ENCODE measurements at places on chromosomes 1 and 21.

GRCh38 chr1:39933956-39934941, 20.7 kb upstream of the MFSD2A start:
- no peak for DNase-seq

- DNase-seq, result no peak
These were observed 3.3 kb downstream of the PLK3 start for GRCh38 chr1:44803312-44804095.

DNA sequence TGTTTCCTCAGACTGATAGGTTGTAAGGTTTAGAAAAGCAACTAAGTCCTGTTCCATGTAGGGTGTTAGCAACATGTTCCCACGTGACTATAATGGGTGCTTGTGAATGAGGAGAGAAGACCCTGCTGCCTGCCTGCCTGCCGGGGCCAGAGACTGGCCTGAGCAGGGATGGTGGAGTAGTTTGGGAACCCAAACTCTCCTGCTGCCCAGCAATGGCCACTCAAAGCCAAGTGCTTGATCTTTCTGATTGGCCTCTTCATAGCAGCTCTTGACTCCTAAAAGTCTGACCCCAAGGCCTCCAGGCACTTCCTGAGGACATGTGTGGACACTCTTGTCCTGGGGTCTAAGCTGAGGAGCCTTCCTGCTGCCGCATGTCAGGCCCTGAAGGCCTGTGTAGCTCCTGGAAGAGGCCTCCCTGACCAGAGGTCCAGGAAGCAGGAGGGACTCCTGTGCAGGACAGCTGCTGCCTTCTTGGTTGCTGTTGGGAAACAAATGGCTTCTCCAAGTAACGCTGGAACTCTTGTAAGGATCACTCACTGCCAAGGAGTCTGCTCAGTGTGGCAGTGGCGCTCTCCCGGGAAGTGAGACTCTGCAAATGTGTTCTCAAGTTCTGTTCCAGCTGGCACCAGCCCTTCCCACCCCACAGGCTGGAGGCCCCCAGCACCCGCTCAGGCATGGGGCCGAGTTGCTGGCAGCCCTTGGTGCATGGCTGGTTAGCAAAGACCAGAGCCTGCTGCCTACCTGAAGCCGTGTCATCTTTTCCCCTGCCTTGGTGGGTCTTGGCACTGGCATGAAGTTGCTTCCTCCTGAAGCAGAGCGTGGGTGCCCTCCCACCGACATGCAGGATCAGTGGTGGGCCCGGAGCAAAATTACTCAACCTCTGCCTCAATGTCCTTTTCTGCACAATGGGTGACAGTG, 35.5 kb downstream of the MAN1C1 start:
- DNase-seq, result no peak

- no peak for DNase-seq
These were observed 361 bp downstream of the TMCC2 start for GRCh38 chr1:205228093-205228521.

GRCh38 chr1:167249702-167250101, 29.0 kb downstream of the POU2F1 start:
- no peak for DNase-seq

DNA sequence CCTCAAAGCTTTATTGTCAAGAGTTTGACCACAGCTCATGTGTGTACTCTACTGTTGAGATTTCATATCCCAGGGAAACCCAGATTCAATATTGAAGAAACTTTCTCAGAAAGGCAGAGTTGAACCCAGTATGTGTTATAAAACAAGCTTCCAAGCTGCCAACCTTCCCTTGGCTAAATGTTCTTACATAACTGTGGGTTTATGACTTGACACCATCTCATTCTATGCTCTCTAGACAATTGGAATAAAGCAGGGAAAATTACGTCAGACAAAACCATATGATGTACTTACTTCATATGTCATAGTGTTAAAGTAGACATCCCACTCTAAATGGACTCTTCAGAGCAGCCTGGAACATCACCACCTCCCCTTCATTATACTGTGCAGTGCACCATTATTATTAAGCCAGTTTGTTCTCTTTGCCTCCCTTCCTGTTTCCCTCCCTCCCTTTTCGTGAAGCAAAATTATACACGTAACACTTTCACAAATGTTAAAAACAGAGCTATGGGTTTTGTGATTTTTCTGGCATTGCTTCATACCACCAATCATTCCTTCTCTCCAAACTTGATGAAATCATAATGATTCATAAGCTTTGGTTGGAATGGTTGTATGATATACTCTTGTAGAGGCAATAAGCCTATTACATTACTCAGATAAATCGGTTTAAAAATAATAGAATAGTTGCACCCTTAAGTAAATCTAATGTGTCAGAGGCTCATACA, 507.2 kb downstream of the LTN1 start:
- no peak for DNase-seq

DNA sequence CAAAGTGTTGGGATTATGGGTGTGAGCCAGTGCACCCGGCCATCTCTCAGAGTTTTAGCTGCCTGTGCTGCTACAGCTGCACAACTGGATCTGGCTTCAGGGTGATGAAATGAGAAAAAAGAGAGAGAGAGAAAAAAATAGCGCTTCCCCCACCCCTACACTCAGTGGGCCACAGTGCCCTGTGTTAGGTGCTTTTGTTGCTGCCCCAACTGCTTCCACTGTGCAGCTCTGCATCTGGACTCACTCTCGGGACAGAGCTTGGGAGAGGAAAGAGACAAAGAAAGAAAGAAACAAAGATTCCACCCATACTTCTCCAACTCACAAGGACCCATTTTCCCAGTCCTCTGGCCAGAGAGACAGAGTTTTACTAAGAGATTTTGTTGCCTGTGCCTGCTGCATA, 50.4 kb downstream of the INAVA start:
- DNase-seq, result no peak

DNA sequence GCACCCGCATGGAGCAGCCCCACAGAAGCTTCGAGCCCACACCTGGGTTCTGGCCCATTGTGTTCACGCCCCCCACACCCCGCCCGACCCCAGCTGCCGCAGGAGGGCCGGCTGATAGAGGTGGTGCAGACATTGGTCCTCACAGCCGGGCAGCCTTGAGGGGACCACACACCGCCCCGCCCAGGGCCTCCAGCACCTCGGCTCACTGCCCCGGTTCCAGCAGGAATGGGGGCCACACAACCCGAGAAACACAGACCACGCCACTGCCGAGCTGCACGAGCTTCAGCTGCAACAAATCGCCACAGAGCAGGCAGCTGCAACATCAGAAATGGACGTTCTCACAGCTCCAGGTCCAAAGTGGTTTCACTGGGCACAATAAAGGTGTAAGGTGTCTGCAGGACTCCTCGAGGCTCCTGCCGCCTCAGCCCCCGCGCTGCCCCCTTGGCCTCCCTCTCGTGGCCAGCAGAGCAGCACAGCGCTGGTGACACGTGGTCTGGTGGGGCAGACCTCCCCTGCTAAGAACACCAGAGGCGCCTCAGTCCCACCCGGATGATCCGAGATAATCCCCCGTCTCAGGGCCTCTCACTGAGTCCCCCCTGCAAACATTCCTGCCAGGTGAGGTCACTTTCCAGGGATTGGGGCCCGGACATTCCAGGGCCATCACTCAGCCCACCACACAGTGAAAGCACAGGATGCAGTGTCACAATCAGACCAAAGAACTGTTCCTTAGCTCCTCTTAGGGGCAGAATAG, 62.3 kb upstream of the ADARB1 start:
- DNase-seq, result peak; percentile 37

GRCh38 chr1:210233216-210233494, 559 bp downstream of the SERTAD4 start:
- no peak for DNase-seq

DNA sequence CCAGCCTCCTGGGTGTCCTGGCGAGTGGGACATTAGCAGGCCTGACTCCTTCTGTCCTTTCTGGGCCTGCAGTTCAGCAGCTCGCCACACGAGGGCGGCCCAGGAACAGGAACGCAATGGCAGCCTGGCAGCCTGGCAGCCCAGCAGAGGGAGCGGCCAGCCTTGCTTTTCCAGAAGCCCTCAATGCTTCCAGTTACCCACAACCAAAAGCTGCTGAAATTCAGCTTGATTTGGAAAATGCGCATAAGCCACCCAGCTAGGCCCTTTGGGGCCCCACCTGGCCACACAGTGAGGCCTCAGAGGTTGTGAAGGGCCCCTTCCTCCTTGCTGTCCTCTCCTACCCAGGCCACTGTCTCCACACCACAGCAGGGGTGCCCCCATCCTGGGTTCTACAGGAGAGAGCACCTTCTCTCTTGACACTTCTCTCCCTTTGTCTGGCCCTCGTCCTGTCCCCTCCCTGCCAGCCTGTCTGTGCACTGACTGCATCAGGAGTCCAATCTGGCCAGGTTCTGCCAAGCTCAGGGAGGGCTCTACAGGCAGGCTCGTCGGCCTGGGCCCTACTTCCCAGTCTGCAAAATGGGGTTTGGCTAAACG, 103.4 kb upstream of the VAMP3 start:
- peak; percentile 29 for DNase-seq

GRCh38 chr1:44672254-44672955, 1.9 kb downstream of the TMEM53 start:
- DNase-seq, result no peak

DNA sequence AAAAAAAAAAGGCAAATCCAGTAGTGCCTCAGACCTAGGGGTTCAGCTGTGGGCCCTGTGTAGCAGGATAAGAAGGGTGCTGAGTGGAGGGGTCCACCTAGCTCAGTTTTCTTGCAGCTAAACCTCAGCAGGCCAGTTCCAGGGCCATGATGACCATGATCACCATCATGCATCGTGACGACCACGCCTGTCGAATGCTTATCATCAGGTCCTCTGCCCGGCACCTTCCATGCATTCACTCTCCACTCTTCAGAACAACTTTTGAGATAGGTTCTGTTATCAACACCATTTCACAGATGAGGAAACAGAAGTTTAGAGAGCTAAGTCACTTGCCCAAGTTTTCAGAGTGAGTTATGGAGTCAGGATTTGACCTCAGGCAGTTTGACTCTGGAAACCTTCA, 54.9 kb downstream of the ACBD3 start:
- DNase-seq, result no peak

GRCh38 chr1:24888971-24889676, 41.0 kb downstream of the RUNX3 start:
- no peak for DNase-seq

DNA sequence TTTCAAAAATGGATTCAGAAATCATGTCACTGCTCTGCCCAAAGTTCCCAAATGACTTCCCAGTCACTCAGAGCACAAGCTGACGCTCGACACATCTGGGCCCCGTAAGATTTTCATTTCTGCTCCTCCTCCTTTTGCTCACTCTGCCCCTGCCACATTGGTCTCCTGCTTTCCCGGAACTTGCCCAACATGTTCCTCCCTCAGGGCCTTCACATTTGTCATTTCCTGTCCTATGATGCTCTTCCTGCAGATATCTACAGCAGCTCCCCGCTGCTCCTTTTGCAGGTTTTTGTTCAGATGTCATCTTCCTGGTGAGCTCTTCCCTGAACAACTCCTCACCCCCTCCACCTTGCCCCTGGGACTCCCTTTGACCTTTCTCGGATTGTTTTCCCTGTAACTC, 58.5 kb upstream of the IVNS1ABP start:
- no peak for DNase-seq

- no peak for DNase-seq
These were observed 323.3 kb upstream of the DEPDC1 start for GRCh38 chr1:68820151-68820550.

DNA sequence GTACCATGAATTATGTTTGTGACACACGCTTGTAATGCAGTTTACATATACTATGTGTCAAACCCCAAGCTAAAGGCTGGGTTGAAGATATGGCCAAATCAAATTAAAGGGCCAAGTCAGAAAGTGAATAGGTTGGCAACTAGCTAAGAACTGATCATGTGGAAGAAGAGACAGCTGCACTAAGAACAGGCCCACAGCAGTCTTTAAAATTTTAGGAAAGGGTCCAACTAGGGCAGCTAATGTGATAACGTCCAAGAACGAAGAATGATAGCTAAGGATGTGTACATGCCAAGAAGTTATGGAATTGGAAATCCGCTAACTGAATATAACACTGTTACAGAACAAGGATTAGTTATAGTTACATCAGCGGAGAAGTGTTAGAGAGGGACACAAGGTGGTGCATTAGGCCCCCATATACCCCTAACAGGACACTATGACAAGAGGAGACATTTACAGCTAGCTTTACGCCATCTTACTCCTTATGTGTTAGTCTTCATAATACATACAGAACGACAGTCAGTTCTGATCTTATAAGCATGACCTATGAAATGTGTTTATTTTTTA, 6.5 kb upstream of the RNF2 start:
- DNase-seq, result no peak

DNA sequence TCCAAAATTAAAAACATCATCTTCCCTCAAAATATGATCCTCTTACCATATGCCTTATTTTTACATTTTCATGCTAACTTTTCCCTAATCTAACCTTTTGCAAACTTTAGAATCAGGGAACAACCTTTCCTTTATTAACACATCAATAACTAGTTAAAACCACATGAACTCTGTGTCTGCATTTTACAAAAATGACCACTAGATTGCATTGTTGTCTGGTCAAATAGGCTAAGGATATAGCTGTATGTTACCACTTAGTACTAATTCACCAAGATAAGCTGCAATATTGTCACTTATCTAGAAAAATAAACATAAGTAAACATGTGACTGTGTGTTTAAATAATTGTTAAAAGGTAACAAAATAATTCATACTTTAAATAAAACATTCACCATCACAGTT, 82.3 kb downstream of the DENND1B start:
- DNase-seq, result no peak

- DNase-seq, result no peak
These were observed 1.1 kb downstream of the IL10RB start for GRCh38 chr21:33267250-33267649.

GRCh38 chr1:247536340-247536739, at the start of gene OR2C3:
Gene OR2C3, minus strand, starts transcription at chr1:247536440. Its CDS starts 3,929 bp downstream, at chr1:247532511.
- DNase-seq, result no peak

- no peak for DNase-seq
These were observed 66.6 kb downstream of the SLC37A1 start for GRCh38 chr21:42580076-42580792.

DNA sequence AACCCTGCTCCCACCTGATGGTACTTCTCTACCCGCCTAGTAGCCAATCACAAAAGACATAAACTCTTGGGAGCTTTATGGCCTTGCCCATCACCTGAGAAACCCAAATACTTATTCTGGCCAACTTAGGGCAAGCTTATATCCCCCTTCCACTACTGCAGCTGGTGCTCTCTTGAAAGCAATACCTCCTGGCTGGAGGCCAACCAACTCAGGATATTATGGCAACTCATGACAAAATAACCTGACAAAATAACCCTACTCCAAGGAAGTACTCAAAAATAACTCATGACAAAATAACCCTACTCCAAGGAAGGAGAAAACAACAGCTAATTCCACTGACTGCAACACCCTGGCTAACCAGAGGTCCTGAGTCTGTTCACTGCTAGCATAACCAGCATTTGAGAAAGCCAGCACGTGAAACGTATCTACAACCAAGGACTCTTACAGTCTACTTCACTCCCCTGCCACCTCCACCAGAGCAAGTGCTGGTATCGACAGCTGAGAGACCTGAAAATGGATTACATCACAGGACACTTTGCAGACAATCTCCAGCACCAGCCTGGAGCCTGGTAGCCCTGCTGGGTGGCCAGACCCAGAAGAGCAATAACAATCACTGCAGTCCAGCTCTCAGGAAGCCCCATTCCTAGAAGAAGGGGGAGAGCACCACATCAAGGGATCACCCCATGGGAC, 179.9 kb downstream of the COL24A1 start:
- DNase-seq, result no peak

- DNase-seq, result no peak
These were observed 110.1 kb downstream of the NTPCR start for GRCh38 chr1:233060461-233060994.

- no peak for DNase-seq
These were observed 223.1 kb downstream of the RPS6KC1 start for GRCh38 chr1:213274140-213274539.

GRCh38 chr1:161772397-161772796, 6.3 kb downstream of the ATF6 start:
- no peak for DNase-seq

- DNase-seq, result no peak
These were observed 4.7 kb downstream of the AUNIP start for GRCh38 chr1:25854554-25854953.
